ENCODE measurements at places on chromosomes 5 and 9.
A peak's percentile ranks its signal among the peaks of the same experiment; 100 is the strongest.

GRCh38 chr9:93303806-93304573 lies 120.1 kb downstream of the WNK2 start:
- DNase-seq: no peak

DNA sequence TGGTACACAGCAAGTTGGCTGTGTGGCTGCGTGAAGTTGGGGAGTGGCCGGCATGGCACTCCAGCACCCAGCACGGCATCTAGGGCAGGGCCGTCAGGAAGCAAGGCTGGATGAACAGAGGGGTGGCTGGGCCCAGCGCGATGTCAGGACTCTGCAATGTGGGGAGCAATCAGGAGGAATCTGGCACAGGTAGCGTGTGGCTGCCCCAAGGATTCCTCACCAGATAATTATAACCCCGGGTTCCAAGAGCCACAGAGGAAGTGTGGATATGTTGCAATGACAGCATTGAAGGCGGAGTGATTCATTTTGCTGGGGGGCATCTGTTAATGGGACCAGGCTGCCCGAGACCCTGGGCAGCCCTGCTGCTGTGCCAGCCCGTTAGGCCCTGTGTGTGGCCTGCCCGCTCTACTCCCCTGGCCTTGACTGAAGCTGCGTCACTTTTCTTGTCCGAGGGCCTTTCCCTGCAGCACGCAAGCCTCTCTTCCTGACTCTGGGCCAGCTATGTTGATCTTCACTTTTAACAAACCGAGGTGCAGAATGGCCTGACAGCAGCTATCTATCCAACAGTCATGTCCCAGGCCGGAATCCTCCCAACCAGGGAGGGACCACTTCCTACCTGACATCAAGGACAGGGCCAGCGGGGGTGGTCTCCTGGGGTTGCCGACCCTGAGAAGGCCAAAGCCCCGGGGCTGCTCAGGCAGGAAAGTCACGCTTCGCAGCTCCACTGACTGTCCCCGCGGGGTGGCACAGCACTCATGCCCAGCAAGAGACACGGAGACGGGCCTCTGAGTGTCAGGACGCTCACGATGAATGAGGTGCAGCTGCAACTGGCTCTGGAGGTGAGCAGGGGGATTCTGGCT lies 118.0 kb upstream of the PHYKPL start:
- no peak for DNase-seq

- no peak for DNase-seq
Measured at GRCh38 chr5:132454361-132454760, 36.2 kb downstream of the IRF1 start.

GRCh38 chr5:28084069-28084468 lies 1045.7 kb upstream of the CDH9 start:
- no peak for DNase-seq

GRCh38 chr5:172082180-172082579 lies 75.7 kb upstream of the FBXW11 start:
- no peak for DNase-seq

DNA sequence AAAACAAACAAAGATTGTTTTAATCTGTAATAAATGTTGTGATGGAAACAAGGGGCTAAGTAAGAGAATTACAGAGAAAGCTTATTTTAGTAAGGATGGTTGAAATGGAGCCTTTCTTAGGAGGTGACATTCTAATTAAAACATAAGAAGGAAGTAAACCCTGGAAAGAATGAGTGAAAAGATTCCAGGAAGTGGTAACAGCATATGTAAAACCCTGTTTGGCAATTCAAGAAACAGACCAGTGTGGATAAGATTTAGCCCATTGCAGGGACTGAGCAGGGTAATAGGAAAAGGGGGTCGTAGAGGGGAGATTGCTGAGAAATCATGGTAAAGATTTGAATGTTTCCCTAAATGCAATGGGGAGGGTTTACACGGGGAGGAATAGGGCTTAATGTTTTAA lies 21.6 kb upstream of the PIP5K1B start:
- no peak for DNase-seq

DNA sequence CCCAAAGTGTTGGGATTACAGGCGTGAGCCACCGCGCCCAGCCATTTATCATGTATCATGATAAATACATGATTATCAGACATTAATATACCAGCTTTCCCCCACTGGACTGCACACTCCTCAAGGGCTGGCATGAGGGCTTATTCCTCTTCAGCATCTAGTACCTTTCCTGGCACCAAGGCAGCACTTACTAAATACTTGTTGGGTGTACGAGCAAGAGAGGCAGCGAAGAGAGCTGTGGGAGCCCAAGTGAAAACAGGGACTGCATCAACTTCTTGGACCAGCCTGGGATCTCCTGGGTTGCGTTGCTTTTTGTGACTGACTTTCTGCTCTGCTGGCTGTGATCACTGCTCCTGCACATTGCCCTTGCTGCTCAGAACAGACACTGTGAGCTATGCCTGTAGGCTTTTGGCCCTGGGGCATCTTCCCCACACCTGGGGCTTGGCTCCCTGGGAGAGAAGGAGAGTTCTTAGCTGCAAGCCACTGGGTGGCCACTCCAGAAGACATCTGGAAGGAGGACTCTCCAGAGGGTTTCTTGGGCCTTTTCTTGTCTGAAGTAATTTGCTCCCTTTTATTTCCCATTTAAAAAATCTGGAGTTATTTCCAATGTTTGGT lies 224.3 kb downstream of the NR3C1 start:
- DNase-seq: peak; percentile 18

- DNase-seq: peak; percentile 65
Measured at GRCh38 chr5:159825551-159826051, 90.7 kb upstream of the ADRA1B start.

- DNase-seq: peak; percentile 94
Measured at GRCh38 chr9:19922476-19923118, 133.8 kb upstream of the SLC24A2 start.

DNA sequence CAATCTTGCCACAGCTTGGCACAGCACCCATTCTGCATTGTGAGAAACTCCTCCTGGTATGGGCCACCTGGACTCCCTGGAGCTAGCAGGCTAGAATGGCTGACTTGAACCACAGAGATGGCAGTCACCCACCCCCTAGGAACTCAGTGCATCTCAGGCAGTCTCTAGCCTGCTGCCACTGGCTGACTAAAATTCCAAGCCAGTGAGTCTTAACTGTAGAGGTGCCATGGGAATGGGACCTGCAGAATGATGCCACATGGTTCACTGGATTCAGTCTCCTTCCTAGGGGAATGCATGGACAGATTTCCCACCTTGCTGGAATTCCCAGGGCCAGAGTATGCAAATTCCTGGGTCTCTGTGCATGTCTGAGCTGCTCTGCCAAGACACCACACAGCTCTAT lies 382.9 kb downstream of the MAN2A1 start:
- DNase-seq: no peak

- no peak for DNase-seq
Measured at GRCh38 chr9:125655691-125656410, 51.2 kb downstream of the MAPKAP1 start.

DNA sequence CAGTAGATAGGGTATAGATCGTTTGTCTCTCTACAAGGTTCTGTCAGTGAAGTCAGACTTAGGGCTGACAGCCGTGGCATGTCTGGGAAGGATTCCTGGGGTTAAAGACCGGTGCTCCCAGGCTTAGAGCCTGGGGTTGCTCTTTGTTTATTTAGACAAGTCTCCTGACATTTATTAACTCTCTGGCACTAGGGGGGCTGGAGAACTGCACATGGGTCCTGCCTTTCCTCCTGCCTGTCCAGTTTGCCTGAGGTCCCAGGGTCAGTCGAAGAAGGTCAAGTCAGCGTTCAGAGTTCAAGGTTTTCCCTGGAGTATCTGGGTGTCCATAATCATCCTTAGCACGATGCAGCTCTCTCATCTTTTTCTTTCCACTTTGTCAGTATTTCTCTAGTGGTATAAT lies 5.6 kb downstream of the EGFLAM start:
- no peak for DNase-seq

- no peak for DNase-seq
Measured at GRCh38 chr5:9438596-9439354, 107.1 kb downstream of the SEMA5A start.

Data from NCI-H69 (cell line).